Stimulated activated CD8-positive, alpha-beta memory T cell treated with anti-CD3 and anti-CD28 coated beads, Interleukin-4, amount 100 ng/mL, for 1 hour (primary cell): ENCODE measurements at places on chromosomes 1 and 21.

DNA sequence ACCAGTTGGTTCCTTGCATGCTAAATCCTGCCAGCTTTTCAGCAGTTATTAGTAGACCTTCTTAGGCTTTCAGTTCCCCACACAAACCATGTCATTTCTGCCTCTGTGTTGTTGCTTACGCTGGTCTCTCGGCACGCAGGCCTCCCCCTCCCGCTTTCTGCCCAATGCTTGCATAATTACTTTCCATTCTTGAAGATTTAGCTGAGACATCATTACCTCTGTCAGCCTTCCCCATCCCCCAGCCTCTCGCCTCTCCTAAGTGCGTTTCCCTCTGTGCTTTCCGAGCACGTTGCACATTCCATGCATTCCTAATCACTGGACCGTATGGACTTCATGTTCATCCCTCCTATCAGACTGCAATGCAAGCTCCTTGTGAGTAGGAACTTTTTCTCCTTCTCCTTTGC, 26.8 kb downstream of the TSHB start:
- no peak for DNase-seq

- no peak for DNase-seq
These were observed 50.2 kb upstream of the NUF2 start for GRCh38 chr1:163271535-163271934.

GRCh38 chr1:181061487-181061886, 27.0 kb upstream of the IER5 start:
- DNase-seq = no peak

DNA sequence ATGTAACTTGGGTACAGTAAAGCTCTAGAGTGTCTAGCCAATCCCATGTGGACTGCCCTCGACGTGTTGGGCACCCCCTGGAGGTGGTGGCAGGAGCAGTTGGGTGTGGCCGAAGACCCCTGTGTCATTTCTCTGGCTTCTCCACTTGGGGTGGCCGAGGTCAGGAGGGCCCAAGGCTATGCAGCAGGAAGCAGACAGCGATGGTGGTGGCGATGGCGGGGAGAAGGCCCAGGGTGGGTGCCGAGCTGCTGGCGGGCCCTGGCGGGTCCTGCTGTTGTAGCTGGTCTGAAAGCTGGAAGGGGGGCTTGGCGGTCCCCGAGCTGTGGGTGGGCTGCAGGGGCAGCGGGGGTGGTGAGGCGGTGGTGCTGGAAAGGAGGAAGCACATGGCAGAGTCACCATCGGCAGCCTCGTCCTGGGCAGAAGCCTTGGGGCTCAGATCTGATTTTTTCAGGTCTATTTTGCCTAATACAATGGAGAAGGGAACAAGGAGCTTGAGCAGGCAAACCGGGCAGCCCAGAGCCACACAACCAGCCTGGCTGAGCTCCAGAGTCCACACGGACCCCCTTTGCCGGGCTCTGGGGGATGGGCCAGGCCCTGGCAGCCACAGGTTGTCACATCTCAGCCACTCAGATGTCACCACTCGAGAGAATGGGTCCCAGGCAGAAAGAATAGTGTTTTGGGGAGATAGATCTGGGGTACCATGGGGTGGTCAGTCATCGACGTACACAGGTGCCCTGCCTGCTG, 231.3 kb downstream of the TRABD2B start:
- no peak for DNase-seq

DNA sequence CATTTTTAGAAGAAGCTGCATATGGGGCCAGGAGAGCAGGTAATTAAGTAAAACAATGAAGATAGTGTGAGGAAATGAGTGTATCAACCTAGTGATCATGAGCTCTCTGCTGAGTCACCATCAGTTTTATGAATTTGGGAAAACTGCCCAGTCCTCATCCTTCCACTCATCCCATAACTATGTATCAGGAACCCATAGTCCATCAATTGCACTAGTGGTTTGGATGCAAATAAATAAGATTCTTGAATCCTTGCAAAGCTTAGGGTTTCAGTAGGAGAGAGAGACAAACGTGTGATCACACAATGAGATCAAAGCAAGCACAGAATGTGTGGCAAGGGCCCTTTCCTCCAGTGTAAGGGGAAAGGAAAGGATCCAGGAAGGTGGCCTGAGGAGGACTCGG, 145.6 kb downstream of the ZZZ3 start:
- DNase-seq = no peak

DNA sequence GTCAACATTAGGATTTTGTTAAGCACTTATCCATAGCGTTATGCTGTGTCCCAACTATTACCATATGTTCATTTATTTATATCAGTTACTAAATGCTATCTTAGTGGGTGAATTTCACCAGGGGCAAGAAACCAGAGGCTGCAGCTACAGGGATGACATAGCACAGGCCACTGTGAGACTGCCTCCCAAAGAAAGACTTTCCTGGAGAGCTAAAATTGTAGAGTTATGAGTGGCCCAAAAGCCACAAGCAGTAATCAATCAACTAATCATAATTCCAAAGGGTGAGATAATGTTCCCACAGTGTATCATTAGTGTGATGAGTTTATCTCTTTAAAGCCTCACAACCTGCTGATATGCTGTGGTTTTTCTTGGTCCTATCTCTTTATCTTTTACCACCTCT, 3.8 kb upstream of the TGFB2 start:
- DNase-seq = no peak

DNA sequence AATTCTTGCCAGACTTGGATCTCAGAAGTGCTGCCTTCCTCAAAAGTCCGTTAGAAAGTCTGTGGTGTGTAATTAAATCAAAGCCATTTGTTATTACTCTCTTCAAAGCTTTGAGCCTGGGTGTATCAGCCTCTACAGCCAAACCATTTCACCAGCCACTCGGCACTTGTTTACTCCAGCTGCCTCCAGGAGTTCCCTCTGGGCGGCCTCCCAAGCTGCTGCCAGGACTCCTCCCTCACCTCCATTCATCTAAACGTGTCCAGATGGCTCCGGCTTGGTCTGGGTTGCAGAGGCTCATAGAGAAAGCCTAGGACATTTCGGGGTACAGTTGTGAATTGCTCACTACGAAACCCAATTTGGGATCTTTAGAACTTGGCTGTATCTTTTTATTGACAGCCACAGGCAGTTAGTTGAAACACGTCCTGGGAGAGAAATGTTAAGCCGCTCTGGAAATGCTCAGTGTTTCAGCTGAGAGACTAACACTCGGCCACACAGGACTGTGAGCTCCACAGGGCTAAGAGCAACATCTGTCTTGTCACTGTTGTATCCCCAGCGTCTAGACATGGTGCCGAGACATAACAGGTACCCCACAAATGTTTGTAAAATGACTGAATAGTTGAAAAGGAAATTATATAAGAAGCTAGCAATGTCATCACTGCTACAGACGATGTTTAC, 116.9 kb upstream of the NGF start:
- no peak for DNase-seq

DNA sequence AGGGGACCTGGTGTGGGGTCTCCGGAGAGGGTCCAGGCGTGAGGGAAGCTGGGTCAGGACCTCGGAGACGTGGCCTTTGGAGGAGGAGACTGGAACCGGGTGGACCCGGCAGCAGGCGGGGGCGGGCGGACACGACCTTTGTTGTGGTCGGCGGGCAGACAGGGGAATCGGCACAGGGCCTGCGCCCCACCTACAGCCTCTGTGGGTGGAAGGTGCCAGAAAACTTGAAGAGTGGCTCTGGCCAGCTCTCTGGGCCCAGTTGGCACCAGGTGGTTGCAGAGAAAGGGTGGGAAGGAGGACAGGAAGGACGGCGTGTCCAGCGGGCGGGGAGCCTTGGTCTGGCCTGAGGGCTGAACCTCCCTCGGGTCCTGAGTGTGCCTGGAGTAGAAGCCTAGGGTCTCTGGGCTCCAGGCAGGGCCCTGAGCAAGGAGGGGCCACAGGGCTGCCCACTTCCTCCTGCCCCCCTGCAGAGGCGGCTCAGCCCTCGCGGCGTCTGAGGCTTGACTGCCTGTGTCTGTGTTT, 7.7 kb upstream of the TTLL10 start:
- no peak for DNase-seq

DNA sequence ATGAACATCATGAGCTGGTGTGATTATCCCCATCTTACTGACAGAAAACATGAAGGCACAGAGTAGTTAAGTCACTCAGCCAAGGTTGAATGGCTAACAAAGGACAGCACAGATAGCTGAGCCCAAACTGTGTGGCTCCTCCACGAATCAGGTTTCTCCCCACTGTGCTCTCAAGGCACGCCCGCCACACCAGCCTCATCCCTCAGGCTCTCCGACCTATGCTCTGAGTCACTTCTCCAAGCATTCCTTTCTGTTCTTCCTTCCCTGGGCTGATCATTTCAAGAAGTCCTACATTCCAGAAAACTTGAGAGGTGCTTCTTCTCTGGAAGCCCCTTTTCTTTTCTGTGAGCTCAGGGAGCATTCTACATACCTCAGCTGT, 25.3 kb upstream of the SDC3 start:
- no peak for DNase-seq

DNA sequence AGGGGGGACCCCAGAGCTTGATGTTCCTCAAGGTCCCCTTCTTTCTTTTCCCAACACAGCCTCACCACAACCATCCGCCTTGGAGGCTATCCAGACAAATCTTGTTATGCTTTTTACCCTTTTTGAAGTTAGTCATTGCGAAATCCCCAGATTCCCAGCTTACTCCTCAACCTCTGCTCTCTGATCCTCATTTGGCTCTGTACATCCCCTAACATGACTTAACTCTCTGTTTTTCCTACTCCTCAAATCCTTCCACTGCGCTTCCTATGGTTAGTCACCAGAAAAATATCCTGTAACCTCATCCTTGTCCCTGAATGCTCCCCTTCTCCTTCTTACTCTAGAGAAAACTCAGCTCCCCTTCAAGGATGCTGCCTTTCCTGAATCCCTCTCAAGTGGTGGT, 189.1 kb upstream of the POU3F1 start:
- no peak for DNase-seq

GRCh38 chr21:33971492-33972013, 55.9 kb upstream of the ATP5PO start:
- no peak for DNase-seq

- no peak for DNase-seq
These were observed 27.7 kb upstream of the IL19 start for GRCh38 chr1:206742719-206743383.

- no peak for DNase-seq
These were observed 19.0 kb downstream of the CYP4B1 start for GRCh38 chr1:46817814-46818213.

- no peak for DNase-seq
These were observed 35.1 kb downstream of the CATSPERE start for GRCh38 chr1:244496186-244496585.

DNA sequence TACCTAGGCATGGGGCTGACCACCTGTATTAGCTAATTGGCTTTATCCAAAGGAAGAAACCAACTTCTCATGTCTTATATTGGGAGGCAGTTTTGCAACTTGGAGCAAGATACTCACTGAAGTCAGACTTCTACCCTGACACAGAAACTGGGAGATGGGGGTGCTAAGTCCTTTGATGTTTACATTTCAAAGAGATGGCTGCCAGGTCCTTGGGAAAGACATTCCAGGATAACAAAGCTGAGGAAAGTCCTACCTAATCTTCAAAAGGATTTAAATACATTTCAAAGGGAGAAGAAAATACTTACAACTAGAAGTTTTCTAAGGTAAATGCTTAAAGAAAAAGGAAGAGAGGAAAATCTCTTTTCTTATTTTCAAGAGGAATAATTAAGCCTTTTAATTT, 62.1 kb downstream of the FH start:
- no peak for DNase-seq

DNA sequence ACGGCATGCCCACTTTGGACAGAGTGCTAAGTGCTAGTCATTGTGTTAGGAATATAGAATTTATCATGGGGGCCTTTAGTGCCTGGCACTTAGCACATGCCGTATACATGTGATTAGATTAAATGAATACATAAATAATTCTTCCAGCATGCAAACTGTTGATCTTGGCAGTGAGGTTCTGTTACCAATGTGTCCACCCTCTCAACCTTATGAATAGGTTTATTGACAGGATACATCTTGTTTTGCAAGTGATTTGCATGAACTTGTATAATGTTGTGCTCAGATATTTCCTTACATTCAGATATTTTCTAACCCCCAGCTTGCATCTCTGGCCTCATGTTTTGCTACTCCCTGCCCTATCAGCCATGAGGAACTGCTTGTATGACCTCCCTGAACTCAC, 60.3 kb upstream of the ZNF648 start:
- no peak for DNase-seq

GRCh38 chr1:59687081-59687480, 127.7 kb upstream of the HOOK1 start:
- DNase-seq = no peak

GRCh38 chr1:41537788-41538351, 53.4 kb upstream of the EDN2 start:
- no peak for DNase-seq

- no peak for DNase-seq
These were observed 49.7 kb downstream of the GPR52 start for GRCh38 chr1:174497478-174497877.

GRCh38 chr1:55402671-55403464, 187.7 kb upstream of the USP24 start:
- no peak for DNase-seq

GRCh38 chr1:84742653-84743052, 52.4 kb upstream of the SSX2IP start:
- DNase-seq = no peak

DNA sequence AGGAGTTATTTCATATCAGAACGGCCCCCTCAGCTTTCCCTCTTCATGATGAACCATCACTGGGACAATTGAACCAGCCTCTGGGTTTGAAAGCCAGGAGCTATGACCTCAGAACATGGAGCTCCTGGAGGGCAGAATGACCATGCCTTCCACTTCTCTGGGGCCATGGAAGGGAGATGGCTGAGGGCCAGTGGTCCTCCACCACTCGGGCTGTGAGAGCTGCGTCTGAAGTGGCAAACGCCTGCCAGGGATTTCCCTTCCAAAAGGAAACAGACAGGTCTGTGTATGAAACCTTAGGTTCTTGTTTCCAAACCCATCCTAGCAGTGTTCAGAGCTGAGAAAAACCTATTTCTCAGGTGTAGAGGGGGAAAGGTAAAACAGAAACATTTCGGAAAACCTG, 22.5 kb downstream of the PKP1 start:
- DNase-seq = no peak

GRCh38 chr1:46818591-46818990, 19.7 kb downstream of the CYP4B1 start:
- no peak for DNase-seq

DNA sequence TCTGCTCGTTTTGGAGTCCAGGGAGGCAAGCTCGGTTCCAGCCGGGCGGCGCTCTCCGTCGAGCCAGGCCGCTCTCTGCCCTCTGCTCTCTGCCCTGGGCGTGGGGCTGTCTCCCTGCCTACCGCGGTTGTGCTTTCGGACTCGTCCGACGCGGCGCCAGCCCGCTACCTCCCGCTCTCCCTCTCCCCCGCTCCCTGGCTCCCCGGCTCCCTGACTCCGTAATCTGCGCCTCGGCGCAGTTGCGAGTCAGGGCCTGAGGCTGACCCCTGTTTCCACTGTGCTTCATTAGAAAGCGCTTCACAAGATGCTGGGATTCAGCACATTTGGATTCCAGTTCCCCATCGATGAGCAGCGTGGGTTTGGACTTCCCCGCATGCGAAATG, 2.2 kb downstream of the SOX13 start:
- DNase-seq = no peak

DNA sequence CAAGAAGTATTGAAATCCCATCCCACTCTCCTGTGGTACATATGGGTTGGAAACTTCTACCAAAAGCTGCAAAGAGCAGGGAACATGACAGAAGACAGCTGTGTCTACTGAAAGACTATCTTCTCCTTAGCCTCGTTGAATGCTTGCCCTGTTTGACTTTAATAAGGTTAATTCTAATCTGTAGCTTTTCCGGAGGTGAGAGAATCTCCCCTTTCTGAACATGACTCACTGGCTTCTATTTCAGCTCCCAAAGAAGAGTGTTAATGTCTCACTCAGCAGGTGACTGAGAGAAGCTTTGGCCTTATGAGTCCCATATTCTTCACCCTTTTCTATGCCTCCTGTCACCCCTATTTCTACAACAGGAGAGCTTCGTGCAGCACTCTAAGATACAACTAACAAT, 88.3 kb downstream of the HHIPL2 start:
- no peak for DNase-seq
